ENCODE measurements at places on chromosomes 13 and 19. TPM values are rescaled to one million over a fixed set of nuclear protein-coding genes. Genes with fewer than 3 reads are reported as not detected.

The SBK2 gene
- not detected for total RNA-seq

The PRTN3 gene
- total RNA-seq: 0.32 TPM

The PALM gene
- total RNA-seq: 212 TPM

The RASL11A gene
- 24.7 TPM for total RNA-seq

The GNG8 gene
- not detected for total RNA-seq

The ZNF850 gene
- 2.1 TPM for total RNA-seq
